ENCODE measurements at places on chromosomes 6 and 20.

DNA sequence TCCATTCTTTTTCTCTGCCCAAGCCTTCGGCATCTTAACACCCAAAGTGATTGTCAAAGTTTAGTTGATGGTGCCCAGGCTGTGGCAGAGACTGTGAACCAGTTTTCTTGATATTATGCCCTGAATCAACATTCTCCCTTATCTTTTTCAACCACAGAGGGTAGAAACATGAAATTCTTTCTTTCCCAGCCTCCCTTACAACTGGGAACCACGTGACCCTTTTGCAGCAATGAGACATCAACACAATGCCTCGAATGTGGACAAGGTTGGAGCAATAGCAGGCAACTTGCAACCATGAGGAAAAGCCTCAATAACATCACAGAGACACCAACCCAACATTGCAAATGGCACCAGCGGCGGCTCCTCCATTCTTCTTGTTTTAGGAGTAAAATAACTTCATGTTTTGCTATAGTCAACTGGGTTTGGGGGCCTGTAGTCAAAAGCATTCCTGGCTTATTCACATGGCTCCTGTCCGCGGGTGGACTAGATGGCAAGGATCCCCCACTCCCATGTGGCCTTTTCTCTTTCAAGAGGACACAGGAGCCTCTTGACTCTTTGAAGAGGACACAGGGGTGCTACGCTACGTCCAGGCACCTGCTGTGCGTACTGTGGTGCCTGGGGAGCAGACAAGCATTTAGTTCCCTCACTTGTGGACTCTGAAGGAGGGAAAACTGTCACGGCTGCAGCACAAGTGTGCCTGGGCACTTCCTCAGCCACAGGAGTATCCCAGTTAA lies 90.5 kb downstream of the NOL4L start:
- no peak for DNase-seq

GRCh38 chr6:98467091-98467490 lies 367.3 kb upstream of the POU3F2 start:
- DNase-seq, result no peak

DNA sequence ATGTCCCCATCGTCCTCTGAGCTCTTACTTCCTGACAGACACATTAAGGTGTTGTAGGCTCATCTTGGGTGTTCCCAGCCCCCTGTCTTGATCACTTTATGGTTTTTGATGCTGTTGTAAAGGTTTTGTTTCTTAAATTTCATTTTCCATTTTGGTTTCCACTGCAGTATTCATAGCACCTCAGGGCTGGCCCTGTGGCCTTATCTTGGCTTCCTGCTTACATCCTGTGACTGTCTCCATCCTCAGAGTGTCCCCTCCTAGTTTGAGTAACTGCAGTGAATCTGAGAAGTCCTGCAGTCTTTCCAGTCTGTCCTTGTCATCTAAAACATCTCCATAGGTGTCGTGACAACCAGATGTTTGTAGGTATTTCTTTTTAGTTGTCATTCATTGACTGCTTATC lies 50.9 kb downstream of the JARID2 start:
- DNase-seq, result no peak

- DNase-seq, result no peak
Observed at GRCh38 chr20:46652699-46653098, 1.4 kb upstream of the SLC13A3 start.

- DNase-seq, result no peak
Observed at GRCh38 chr6:56526860-56527544, 115.7 kb downstream of the DST start.

DNA sequence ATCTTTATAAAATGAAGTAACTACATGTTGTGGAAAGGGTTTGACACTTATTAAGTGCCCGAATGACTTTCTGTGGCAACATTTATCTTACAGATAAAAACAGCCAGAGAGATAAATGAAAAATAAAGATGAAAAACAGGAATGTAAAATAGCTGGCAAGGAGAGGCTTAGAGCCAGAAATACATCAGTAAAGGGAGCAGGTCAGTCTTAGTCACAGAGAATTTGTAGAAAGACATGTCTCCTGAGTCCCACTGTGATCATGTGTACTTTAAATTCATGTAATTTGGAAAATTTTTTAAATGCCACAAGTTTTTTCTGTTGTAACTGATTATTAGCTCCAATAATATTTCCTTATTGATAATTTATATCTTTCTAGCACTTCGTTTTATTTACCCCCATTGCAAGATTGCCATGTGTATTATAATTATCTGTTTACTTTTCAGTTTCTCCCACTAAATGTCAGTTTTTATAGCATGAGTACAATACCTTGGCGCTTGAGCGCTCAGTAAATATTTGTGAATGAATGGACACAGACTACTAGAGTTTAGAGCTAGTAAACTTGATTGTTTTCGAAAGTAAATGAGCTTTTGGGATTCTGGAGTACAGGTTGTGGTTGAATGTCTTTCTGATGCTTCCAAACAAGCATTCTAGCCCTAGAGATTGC lies 15.2 kb downstream of the TAB2 start:
- DNase-seq, result no peak

DNA sequence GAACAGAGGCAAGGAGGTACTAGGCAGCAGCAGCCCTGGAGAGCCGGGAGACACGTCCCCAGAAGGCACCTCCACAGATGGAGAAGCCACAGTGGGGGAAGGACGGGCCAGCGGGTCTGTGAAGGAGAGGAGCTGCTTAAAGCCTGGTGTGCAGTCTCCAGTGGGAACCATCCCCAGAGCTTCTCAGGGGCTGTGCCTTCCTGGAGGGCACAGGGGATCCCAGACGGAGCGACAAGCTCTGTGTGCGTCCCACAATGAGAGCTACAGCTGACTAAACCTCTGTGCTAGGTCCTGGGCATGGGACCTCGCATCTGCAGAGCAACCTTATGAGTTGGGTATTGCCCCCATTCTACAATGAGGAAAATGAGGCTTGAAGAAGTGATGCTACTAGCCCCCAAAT lies 50.7 kb downstream of the EZR start:
- no peak for DNase-seq

GRCh38 chr6:135451617-135452190 lies 45.8 kb downstream of the AHI1 start:
- no peak for DNase-seq

DNA sequence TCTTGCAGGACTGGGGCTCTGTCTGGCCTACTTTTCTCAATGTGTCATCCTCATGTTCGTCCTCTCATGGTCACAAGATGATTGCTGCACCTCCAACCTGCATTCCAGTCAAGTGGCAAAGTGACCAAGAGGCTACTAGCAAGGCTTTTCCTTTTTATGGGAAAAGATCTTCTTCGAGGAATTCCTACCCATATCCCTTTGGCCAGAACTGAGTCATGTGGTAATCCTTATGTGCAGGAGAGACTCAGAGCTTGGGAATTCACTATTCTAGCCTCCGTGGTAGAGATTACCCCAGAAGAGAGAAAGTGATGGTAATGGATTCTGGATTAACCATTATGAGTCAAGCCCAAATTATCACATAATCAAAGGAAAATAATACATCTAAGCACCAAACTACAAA lies 162.7 kb downstream of the KCNQ5 start:
- no peak for DNase-seq

DNA sequence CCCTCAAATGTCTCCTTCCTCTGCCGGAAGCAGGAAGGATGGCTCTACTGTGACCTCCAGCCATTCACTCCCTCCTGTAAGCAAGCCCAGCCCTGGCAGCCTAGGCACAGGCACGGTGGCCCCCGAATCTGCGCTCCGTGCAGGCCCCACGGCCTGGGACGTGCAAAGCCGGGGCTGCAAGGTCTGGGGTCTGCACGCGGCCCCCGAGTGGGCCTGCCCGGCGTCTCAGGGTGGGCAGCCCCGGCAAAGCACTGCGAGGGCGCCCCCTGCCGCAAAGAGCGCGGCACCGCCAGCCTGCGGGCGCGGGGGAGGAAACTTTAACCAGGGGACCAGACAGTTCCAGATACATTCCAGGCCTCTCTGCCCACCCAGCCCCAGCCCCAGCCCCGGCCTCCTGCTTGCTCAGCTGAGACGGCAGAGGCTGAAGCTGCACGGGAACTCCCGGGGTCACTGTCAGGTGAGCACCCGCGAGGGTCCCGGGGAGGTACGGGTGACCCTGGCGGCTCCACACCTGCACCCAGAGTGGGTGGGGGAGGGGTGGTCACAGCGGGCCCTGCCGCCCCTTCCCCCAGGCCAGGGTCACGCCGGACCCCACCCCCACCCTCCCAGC lies 98.8 kb downstream of the ASXL1 start:
- DNase-seq, result no peak

DNA sequence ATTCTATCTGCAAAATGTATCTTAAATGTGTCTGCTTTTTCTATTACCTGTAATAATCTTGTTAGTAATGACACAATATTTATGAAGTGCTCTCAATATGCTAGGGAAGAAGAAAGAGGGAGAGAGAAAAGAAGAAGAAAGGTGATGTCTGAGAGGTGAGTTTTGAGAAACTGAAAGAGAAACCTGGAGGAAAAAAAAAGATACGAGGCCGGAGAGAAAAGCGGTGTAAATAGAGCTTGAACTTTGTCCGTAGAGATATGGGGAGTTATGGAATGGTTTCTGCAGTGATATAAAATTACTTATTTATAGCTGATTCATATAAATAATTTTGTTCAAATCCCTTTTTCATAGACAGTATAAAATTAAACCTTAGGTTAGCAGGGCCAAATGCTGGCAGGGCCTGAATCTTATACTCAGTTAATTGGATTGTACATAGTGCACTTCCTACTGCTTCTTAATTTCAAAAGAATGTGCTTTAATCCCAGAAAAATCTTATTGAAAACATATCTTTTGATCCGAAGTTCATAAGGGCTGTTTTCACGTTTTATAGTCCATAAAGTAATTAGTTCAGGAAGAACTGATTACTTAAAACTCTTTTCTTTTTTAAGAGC lies 43.0 kb downstream of the MYB start:
- no peak for DNase-seq

DNA sequence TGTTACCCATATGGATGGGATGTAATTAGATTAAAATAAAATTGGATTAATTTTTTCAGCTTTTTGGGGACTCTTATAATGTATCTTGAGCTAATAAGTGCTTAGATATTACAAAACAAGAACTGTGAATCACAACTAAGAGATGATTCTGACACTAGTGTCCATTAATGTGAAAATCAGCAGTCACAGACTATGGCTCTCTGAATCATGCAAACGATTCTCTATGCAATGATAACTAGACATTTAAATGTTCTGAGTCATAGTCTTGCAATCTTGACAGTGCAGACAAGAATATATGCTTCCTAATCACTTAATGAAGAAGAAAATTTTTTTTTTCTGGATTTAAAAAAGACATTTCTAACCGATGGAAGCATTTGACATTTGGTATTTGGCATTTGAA lies 82.2 kb upstream of the OPRM1 start:
- DNase-seq, result no peak

- DNase-seq, result no peak
Observed at GRCh38 chr20:60408435-60408834, 450.2 kb downstream of the CDH26 start.

DNA sequence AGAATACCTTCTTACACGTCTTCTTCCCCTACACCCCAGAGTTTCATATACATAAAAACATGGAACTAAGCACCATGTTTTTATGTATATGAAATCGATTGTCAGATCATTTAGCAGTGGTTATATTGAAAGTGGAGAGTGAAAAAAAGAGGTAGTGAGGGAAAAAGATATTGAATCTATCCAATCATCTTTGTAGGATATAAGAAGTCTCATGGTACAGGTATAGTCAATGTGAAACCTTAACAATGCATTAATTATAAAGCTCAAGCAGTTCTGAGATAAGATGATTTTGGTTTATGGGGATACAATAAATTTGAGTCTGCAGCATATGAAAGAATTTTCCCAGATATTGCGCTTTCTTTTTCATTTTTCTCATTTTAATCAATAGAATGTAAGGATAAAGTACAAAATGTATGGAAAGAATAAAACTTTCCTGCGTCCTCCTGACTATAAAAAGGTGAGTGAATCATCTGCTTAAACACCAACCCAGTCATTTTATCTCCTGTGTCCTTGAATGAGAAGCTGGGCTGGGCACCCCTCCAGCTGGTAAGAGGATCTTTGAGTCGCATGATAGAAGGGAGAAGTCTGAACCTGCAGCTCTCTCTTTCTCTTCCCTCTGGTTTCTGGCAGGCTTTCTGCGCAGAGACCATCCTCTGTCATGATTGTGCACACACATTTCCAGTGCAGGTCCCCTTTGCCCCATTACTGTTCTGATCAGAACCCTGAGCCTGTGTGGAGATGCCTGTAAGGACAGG lies 28.1 kb upstream of the AKIRIN2 start:
- DNase-seq, result no peak

DNA sequence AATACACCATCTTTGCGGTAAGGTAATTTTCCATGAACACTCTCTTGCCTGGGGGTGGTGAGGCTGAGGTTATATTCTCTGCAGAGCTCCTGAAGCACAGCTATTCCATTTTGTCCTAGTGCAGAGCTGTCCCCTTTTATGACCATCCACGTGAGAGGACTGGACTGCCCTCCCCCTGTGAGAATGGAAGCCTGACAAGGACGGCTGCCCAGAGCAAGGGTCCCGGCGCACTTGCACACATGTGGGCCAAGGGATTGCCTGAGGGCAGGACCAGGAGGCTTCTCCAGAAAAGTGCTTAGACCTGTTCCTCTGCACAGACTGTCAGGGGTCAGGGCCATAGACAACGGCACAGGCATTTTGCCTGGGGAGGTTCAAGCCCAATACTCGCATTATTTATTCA lies 48.2 kb downstream of the SLC22A23 start:
- no peak for DNase-seq

GRCh38 chr20:23245553-23246181 lies 104.9 kb upstream of the NXT1 start:
- DNase-seq, result peak; percentile 75

DNA sequence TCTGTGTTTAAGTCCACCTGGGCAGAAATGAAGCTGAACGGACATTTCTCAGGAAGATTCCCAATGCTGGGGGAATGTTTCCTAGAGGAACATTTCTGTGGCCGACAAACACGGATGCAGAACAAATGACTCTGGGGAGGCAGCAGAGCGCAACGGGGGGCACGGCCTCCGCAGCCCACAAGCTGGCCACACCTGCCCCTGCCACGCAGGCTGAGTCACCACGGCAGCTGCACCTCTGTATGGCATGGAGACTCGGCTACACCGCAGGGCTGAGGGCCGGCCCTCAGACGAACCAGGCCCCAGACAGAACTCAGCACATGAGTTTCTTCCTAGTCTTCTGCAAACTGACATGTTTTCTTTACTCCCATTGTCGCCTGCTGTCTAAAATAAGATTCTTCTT lies 10.0 kb upstream of the PRR18 start:
- DNase-seq, result no peak

DNA sequence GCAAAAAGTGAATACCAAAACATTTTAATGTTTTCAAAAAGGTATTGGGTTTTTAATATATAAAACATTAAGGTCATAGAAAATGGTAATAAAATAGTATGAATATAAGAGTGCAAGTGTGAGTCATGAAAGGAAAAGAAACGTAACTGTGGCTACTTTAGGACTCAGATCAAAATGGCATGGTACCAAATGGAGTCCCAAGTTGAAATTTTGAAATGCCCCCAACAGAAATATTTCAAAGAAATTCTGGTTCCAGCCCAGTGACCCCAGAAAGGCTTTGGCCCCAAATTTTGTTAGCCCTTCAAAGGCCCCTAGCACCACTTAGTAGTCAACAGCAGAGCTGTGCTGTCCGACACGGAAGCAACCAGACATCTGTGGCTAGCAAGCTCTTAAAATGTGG lies 6.0 kb downstream of the COL12A1 start:
- DNase-seq, result no peak
